ENCODE measurements at places on chromosomes 16 and 17.

- DNase-seq = no peak
These were observed 4.3 kb upstream of the LIMD2 start for GRCh38 chr17:63704259-63704576.

- DNase-seq = no peak
These were observed 684 bp upstream of the NUDT16L1 start for GRCh38 chr16:4692460-4693295.

GRCh38 chr16:64704386-64704785 is 417.5 kb downstream of the CDH11 start:
- no peak for DNase-seq

DNA sequence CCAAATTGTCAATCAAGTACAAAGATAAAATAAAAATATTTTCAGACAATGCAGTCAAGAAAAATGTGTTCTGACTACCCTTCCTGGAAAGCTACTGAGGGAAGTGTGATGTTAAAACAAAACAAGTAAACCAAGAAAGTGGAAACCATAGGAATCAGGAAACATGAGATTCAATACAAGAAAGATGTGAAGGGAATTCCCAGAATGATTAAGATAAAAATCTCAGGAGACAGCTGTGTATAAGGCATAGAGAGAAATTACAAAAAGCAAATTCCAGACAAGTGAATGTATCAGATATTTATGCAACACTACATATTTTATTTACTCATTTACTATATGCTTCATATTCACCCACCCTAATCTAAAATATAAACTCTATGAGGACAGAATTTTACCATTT is 32.2 kb downstream of the TRIM37 start:
- DNase-seq = no peak

- no peak for DNase-seq
These were observed 17.9 kb downstream of the UTP4 start for GRCh38 chr16:69150146-69150865.

DNA sequence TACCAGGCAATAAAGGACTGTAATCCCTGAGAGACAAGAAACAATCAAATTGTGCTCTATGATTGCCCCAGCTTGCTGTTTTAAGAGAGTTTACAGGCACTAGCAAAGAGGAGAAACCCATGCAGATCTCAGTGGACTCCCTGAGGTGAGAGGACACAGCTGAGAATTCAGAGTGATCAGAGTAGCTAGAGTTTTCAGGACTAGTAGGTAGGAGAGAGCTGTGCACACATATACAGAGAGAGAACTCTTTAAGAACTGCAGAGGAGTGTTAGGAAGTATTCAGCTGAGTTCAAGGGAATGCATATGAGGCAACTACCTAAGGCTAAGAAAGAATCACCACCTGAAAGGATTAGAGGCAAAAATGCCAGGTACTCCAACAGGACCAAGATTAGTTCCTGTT is 904.8 kb downstream of the CDH8 start:
- no peak for DNase-seq
